ENCODE measurements at places on chromosomes 3 and 15. TPM values are rescaled to one million over a fixed set of nuclear protein-coding genes. Genes with fewer than 3 reads are reported as not detected.

GRCh38 chr15:31347067-31347975 lies 20.7 kb downstream of the KLF13 start:
- DNase-seq: no peak

DNA sequence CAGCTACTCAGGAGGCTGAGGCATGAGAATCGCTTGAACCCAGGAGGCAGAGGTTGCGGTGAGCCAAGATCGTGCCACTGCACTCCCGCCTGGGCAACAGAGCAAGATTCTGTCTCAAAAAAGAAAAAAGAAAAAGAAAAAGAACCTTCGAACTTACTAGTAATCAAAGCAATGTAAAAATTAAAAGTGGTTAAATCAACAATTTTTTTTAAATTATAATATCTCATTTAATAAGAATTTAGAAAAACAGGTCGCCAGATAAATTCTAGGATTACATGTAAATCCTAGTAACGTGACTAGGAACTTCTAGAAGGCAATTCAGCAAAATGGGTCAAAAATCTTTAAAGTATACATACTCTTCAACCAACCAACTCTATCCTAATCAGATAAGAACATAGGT lies 37.2 kb downstream of the GSK3B start:
- DNase-seq: no peak

GRCh38 chr3:152355744-152356665 lies 87.3 kb downstream of the MBNL1 start:
- no peak for DNase-seq

Gene MNS1
- polyA plus RNA-seq: 0.42 TPM

DNA sequence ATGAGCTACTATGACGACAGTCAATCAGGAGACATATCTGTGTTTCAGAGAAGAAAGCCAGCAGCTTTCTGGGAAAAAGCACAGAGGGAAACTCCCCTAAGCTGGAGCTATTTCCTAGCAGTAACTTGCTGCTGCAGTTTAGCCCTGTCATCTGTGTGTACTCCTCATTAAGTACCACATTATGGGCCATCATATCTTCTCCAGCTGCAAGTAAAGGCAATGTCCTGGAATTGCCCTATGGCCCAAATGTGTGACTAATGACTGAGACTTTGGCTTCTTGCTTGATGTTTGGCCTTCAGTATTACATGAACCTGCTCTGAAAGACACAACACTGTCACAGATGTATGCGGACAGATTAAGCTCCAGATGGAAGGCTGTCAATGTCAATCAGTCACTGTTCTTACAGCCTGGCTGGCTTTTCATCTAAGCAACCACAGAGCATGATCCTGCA lies 190.8 kb downstream of the FHIT start:
- DNase-seq: no peak

Gene LARP6
- polyA plus RNA-seq: 193 TPM

Gene ZXDC
- polyA plus RNA-seq: 9.1 TPM

DNA sequence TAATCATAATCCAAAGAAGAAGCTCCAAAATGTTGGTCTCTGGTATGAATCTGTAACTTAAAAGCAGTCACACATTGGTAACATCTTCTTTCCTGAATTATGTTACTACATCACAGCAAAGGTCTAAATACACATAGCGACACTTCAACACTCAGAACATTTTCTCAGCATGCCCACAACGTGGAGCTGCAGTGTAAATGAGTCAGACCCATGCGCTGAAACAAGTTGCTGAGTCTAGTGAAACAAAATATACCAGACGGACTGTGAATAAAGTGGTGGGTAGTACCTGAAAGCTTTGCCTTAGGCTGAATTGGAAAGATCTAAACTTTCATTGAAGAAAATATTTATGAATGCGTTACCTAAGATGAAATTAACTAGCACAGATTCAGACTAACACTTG lies 33.2 kb upstream of the GOLGA8B start:
- DNase-seq: no peak

- peak; percentile 68 for DNase-seq
Observed at GRCh38 chr15:77568014-77568972, 64.4 kb downstream of the LINGO1 start.

Gene GOLGA6L4
- 0.94 TPM for polyA plus RNA-seq

Gene CSPG4
- 0.35 TPM for polyA plus RNA-seq

Gene PARP15
- not detected for polyA plus RNA-seq

DNA sequence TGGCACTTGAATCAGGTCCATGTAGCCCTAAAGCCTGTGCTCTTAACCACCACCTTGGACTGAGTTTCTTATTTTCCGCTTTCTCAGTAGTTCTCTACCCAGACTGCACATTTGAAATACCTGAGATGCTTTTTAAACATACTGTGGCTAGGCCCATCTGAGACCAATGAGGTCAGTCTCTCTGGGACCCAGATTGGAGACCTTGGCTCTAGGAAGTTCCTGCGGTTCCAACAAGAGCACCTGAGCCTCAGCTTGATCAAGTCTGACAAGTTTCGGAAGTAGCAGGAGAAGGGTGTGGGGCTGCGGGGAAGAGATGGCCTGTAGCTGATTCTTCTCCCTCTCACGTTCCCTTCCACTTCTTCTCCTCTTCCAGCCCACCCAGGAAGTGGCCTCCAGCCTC lies 11.5 kb upstream of the TSEN2 start:
- DNase-seq: no peak

- no peak for DNase-seq
Observed at GRCh38 chr15:80076321-80077318, 17.1 kb downstream of the ZFAND6 start.

DNA sequence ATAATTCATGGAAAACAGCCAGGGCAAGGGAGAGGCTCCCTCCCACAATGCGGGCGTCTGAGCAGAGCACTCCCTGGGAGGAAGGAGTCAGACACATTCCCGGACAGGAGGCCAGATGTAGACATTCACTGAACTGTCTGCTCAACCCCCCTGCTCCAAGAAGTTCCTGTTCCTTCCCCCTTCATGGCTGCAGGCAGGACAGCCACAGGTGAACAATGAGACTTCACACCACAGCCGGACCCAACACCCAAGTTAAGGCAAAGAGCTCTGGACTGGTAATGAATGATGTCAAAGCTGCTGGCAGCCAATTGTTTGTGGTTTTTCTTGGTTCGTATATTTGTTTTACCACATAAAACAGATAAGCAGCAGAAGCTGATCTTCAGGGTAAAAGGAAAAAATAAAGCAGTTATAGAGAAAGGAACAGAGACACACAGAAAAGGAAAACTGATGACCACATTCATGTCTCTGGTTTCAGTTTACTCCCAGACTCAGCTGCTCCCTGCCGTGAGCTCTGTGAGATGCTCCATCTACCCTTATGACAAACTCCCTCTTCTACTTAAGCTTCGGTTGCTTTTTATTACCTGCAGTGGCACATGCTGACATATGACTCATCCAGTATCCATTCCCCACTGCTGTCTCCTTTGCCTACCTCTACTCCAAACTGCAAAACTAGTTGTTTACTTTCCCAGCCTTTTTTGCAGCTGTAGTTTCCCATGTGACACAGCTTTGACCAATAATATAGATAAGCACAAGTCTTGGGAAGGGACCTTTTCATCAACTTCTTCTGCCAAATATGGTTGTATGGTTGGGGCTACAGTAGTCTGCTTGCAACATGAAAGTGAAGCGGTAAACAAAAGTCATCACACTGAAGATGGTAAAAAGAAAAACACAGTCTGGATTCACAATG lies 33.1 kb downstream of the DZIP1L start:
- no peak for DNase-seq

Gene CPNE9
- 0.03 TPM for polyA plus RNA-seq

DNA sequence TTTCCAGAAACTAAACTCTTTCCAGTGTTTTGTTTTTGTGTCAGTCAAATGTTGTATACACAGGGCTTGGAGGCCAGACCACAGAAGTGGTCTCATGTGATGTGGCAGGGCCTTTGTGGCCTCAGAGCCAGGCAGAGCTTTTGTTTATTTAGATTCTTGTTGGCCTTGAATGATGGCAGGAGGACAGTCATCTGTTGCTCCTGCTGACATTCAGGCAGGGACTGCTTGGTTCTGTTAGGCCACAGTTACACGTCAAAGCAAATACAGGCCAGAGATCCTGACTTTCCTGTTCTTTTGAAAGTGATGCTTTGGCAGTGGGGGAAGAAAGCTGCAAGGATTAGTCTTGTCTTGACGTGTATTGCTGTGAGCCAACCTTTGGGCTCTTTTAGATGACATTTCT lies 325.1 kb downstream of the CACNA2D3 start:
- no peak for DNase-seq

Gene NEIL1
- 11.4 TPM for polyA plus RNA-seq

- no peak for DNase-seq
Observed at GRCh38 chr3:190694335-190695001, 168.0 kb downstream of the GMNC start.

Gene SGO1
- 2.2 TPM for polyA plus RNA-seq

DNA sequence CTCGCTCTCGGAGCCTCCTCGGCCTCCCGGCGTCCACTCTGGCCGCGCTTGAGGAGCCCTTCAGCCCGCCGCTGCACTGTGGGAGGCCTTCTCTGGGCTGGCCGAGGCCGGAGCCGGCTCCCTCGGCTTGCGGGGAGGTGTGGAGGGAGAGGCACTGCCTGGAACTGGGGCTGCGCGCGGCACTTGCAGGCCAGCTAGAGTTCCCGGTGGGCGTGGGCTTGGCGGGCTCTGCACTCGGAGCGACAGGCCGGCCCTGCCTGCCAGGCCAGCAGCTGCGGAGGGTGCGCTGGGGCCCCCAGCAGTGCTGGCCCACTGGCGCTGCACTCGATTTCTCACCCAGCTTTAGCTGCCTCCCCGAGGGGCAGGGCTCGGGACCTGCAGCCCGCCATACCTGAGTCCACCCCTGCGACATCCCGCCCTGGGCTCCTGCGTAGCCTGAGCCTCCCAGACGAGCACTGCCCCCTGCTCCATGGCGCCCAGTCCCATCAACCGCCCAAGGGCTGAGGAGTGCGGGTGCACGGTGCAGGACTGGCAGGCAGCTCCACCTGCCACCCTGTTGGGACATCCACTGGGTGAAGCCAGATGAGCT lies 765.0 kb downstream of the IGSF11 start:
- DNase-seq: no peak

Gene SERINC4
- polyA plus RNA-seq: 0.05 TPM

- DNase-seq: no peak
Observed at GRCh38 chr15:42210696-42211095, 2.6 kb upstream of the VPS39 start.

GRCh38 chr15:60787837-60788691 lies 309.1 kb upstream of the ICE2 start:
- DNase-seq: no peak

DNA sequence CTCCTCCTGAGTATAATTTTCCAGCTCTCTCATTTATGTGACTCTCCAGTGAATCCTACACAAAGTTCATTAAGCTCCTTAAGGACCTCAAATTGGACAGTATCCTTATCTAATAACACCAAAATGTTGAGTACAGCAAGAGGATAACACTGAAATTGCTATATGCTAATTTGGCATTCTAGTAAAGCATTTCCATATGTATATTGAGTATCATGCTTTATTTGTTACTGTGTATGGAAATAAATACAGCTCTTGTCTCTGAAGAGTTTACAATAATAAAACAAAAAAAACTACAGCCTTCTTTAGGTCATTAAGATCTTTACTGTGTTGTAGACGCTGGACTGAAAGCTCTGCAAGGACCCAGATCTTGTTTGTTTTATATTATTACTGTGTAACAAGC lies 1341.3 kb downstream of the ROBO1 start:
- no peak for DNase-seq

DNA sequence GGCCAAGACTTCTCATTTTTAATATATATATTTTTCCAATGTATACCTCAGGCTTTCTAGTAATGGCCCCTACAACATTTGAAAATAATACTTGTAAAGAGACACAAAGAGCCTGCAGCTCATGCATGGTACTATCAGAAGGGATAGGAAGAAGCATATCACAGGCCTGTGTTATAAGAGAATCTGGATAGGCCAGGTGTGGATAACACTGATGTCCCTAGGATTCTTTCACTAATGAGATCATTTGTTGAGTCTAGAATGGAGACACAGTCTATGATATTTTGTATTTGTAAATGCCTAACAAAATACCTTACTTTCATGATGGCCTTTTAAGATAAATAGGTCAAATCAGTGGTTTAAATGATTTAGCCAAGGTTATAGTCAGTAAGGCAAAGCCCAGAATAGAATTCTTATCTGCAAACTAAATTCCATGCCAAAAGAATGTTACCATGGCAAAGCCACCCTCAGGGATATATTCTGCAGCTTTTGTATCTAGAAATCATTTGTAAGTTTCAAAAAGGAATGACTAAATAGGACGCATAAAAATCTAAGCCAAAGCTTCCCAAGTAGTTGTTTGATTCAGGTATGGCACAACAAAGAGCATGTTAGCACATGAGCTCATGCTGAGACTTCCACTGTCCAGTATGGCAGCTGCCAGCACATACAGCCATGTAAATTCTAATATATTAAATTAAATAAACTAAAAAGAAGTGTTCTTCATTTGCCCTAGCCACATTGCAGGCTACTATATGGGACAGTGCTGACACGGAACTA lies 10.0 kb downstream of the DCP1A start:
- no peak for DNase-seq

DNA sequence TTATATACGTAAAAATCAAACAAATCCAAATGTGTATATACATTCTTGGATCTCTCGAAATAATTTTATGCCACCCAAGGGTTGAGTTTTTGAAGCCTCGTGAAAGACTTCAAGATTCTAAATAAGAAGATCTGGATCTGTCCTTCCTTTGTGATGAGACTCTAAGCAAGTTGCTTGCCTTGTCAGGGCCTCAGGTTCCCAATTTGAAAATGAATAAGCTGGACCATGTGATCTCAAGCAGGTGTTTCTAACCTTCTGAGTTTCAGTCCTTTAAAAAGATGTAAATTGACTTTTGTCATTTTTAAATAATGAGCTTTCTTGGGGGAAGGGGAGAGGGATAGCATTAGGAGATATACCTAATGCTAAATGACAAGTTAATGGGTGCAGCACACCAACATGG lies 137.1 kb downstream of the P3H2 start:
- DNase-seq: no peak

DNA sequence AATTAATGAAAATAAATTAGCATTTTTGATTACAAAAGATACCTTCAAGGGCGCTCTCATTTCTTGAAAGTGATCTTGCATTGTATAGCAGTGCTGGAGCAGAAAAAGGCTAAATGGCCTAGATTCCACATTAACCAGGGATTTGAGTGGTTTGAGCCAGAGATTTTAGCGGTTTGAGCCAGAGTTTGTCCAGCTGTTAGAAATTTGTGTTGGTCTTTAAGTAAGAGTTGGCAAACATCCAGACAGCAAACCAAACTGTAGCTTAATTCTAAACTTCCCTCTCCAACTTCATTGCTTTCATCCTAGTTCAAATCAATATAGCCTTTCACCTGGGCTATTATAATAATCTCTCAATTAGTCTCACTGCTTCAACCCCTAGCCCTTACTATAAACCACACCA lies 351.7 kb downstream of the IGSF11 start:
- no peak for DNase-seq

- no peak for DNase-seq
Observed at GRCh38 chr3:69848113-69848512, 108.8 kb downstream of the MITF start.

GRCh38 chr15:42088801-42089640 lies 5.3 kb downstream of the PLA2G4D start:
- DNase-seq: no peak

Gene CCR3
- polyA plus RNA-seq: not detected
